ENCODE measurements at places on chromosomes 12 and 14.

DNA sequence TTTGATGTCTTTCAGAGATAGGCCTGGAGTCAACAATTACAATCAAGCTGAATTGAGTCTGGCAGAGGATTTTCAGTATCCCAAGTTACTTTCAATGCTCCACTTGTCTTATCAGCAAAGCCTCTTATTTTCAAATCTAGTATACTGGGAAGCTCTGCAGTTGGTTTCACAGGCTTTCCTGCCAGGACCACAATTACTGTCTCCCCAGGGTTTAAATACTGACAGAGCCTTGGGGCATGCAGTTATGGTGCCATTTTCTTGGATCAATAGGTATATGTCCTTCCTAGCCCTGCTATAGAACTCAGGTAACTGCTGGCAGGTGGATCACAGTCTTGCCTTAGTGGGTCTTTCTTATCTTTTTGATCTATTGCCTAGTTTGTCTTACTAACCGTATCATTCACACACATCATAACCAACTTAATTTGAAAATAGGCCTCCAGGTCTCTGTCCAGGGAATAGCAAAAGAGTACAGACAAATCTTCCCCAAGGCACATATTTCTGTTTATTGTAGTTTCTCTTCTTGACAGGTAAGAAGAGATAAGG is 22.4 kb upstream of the RNU6-8 start:
- peak; percentile 4 for DNase-seq

GRCh38 chr14:57491640-57492039 is 2.0 kb downstream of the CCDC198 start:
- DNase-seq, result no peak

- no peak for DNase-seq
Measured at GRCh38 chr12:40390980-40391379, 166.2 kb downstream of the LRRK2 start.

- DNase-seq, result no peak
Measured at GRCh38 chr14:79352076-79352630, 859.2 kb downstream of the DIO2 start.

GRCh38 chr12:77229640-77230442 is 164.5 kb upstream of the E2F7 start:
- DNase-seq, result no peak

- DNase-seq, result no peak
Measured at GRCh38 chr12:124947561-124948398, 33.3 kb upstream of the UBC start.

DNA sequence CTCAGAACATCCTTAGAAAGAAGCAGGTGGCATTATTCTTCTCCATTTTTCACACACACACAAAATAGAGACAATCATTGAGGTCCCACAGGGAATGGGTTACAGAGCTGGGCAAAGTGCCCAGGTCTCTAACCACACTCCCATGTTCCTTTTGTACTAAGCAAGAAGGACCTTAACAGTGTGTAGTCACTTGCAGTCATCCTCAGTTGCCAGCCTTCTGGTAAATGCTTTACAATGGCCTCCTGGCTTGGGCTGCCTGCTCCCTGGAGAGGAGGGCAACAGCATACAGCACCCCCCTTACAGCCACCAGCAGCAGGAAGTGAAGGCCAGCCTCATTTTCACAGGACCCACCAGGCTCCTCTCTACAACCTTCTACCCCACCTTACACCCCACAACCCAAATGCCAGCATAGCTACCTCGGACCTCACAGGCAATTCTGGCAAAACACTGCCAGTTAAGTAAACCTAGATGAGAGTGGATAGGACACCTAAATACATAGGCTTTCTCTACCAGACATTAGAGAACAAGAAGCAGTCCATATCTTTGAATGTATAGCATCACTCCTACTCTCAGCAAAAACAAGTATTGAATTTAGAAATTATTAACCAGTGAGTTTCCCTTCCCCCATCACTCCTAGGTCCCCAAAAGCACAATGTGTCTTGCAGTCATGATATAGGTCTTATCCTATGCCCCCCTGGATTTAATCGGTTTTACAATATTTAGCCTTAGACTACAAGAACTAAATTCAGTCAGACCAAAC is 88.1 kb downstream of the PPP2R5E start:
- no peak for DNase-seq
